ENCODE measurements at places on chromosomes 5 and 9.

DNA sequence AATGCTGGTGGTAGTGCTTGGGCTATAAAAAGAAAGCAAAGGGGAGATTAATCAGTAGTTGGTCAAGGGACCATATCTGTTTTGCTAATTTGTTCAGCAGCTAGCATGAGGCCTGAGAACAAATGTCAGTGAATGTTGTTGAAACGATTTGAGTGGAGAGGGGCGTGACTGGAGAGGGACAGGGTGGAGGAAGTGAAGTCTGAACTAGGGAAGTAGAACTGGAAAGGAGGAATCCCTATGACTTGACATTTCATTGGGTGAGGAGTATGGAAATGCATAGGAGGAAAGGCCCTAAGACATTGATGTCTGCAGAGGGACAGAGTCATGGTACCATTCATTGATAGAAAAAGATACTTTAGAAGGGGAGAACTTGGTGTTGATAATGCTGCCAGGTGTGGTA lies 19.7 kb downstream of the TLE4 start:
- no peak for DNase-seq

GRCh38 chr9:477193-477592 lies 262.5 kb downstream of the DOCK8 start:
- DNase-seq: no peak

- no peak for DNase-seq
These were observed 453 bp downstream of the PTRH1 start for GRCh38 chr9:127714951-127715469.

DNA sequence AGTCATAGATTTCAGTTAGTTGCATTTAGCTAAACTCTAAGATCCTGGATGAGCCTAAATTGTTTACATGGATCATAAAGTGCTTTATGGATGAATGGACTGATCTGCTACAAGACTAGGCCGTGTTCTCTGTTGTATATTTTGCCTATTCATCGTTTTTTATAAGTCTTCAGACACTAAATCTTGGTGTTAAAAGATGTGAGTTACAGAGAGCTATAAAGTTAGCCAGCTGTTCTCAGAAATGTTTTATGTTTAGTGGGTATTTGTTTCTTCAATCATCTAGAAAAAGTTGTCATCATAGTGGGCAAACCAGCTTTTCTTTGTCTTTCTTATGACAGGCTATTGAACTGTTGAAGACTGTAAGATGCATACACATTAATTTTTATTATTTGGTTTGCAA lies 585.8 kb upstream of the SEMA6A start:
- DNase-seq: no peak

DNA sequence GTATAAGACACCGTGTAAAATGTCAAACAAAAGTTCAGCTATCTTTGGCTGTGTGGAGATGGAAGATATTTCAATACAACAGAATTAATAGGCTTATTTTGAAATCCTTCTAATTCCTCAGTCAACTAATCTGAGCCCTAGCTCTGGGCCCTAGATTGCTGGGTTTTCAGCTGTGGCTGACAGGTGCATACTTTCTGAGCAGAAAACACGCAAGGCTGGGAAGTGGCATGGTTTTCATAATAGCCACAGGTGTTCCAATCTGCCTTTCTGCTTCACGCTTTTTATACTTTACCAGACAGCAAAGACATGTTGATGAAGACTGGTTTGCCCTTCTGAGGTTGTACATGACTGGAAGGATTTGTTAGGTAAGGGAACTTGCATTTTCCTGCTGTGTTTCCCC lies 20.7 kb upstream of the XPA start:
- no peak for DNase-seq

- DNase-seq: no peak
These were observed 19.1 kb downstream of the PTGS1 start for GRCh38 chr9:122389799-122390481.

GRCh38 chr5:120532835-120533234 lies 68.7 kb downstream of the PRR16 start:
- DNase-seq: no peak

DNA sequence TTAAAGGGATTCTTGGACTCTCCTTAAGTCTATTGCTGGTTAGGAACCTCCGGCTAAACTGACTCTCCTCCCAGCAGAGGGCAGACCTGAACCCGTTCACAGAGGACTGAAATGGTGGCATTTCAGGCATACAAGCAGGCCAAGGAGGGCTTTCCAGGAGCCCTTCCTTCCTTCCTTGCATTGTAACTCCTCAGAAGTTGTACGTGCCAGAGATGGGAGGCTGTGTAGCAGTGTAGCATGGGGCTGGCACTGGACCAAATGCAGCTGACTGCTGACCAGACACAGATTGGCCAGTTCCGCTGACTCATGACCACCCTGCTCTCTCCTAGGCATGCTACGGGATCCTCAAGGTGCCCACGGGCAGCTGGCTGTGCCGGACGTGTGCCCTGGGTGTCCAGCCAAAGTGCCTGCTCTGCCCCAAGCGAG lies 36.4 kb downstream of the JADE2 start:
- peak; percentile 70 for DNase-seq

DNA sequence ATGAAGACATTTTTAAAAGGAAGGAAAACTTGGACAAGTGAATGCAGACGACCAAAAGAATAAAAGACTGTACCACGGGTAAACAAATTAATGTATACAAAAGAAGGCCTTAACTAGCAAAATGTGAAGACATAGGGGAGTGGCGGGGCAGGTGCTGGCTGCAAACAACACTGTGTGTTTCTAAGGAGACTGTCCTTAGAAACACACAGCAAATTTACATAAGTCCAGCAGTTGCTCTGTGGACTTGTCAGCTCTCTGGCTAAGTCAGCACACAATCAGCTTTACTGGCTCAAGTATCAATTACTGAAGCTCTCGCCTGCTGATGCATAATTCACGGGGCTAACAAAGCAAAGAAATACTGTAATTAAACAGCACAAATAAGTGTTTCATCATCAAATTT lies 24.8 kb downstream of the PTBP3 start:
- no peak for DNase-seq

Measured in aorta (tissue), 5 donors.